Anterior cingulate cortex (tissue), 58 donors: ENCODE measurements at places on chromosomes 7 and 10.

DNA sequence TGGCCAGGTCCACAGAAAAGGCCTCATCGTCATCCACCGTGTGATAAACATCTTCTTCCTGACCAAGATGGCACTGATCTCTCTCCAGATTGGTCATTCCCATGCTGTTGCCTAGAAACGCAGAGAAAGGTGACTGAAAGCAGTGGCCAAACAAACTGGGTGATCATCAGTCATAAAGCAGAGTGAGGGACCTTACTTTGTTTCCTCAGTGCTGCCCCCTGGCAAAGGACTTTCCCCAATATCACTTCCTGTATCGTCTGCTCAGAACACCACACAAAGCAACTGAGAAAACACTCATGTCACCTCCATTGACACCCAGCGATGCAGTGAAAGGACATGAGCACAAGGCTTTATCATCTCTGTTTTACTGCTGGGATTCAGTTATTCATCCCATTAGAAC is 40.0 kb upstream of the TM9SF3 start:
- DNase-seq, result no peak

DNA sequence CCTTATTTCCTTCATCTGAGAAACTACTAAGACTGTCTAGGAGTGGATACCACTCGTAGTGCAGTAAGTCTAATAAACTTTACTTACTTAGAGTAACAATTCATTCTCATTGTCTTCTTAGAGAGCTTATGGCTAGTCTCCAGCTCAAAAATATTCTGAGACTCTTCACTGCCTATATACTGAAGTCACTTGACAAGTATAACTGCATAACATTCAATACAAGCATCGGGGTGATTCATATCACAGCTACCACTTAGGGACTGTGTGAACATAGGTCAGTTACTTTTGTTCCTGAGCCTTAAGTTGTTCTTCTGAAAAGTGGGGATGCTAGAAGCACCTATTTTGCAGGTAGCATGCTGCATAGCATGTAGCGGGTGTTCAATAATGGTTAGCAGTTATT is 111.0 kb downstream of the HTR7 start:
- DNase-seq, result no peak

DNA sequence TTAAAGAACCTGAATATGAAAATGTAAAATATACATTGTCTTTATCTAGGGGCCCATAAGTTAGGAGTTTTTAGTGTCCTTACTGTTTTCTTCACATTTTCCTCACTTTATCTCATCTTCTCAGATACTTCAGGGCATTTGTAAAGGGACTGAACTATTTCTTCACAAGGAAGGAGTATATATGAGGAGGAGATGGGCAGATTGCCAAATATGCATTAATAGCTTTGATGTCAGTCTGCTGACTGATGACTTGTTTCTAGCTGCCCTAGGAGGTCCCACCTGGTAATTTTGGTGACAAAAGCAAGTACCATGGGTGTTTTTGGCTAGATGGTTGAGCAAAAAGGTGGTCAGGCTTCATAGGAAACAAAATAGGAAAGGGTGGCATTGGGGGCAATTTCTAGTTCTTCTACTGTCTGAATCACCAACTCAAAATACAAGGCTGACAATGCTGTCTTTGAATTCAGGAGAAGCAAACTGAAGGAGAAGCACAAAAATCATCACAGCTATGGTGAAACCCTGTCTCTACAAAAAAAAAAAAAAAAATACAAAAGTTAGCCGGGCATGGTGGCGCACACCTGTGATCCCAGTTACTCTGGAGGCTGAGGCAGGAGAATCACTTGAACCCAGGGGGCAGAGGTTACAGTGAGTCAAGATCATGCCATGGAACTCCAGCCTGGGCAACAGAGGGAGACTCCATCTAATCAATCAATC is 10.4 kb upstream of the STRIP2 start:
- no peak for DNase-seq

- DNase-seq, result no peak
Measured at GRCh38 chr7:128849156-128849515, 13.5 kb upstream of the ATP6V1F start.

DNA sequence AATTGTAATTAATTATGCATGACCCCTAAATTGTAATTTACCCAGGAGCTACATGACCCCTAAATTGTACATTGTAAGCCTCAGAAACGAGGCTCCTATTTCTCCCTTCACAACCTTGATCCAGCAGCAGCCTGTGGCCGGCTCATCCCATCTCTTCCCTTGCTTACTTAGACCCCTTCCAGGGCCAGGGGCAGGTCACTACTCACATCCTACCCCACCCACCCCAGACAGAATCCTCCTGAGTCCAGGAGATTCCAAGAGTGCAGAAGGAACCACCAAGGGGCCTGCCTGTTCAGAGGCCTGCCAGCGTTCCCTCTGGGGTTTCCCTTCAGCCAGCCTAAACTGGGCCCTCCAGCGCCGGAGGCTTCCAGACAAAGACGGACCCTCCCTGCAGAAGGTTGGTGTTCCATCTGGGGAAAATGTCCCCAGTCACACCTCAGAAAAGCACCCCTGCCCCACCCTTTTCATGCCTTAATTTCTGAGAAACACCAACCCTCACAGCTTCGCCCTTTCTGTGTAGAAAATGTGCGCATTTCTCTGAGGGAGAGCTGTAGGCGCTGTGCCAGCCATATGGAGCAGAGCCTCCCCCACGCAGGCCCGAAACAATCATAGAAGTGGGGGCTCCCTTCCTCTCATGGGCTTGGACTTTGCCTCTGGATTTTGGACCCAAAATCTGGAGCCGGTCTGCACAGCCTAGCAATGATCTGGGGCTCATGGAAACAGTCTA is 19.2 kb downstream of the LEP start:
- no peak for DNase-seq

- DNase-seq, result no peak
Measured at GRCh38 chr10:58508316-58508715, 4.4 kb upstream of the BICC1 start.

DNA sequence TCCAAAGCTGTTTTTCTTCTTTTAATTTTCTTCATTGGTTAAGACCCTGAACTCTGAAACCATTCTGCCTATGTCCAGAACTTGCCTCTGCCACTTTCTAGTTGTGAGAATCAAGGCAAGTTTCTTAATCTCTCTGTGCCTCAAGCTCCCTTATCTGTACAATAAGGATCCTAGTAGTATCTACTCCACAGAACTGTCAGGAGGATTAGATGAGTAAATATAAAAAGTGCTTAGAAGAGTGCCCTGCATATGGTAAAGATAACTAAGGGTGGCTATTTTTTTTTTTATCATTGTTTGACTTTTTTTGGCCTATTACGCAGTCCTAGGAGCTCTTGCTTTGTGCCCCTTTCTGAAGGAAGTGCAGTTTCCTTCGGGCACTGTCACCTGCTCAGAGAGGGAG is 46.4 kb upstream of the RAPGEF5 start:
- DNase-seq, result no peak

GRCh38 chr10:770975-771374 is 81.5 kb upstream of the DIP2C start:
- DNase-seq, result no peak

DNA sequence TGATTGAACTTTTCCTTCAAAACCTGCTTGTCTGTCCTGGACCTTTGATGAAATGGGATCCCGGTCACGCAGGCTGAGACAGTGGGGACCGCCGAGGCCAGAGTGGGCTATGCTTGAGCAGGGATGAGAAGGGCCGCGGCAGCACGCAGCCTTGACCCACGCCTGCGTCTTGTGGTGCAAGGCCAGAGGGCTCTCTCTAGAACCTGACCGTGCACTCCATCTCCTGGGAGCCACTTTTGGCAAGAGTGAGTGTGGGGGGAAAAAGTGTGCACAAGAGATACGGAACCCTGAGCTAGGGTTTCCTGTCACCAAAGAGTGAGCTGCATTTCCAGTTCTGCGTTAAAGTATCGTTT is 42.4 kb downstream of the WIPI2 start:
- no peak for DNase-seq

DNA sequence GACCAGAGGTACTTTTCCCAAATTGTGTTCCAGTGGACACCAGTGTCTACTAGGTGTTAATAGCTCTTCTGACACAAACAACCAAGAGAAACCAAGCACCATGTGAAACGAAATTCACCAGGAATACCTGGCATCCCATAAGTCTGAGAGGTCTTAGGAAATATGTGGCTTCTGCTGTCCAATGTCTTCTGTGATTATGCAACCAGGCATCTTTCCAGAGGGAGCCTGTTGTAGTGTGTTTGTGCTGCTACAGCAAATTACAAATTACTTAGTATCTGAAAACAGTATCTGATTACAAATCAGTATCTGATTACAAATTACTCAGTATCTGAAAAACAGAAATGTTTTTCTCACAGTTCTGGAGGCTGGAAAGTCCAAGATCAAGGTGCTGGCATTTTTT is 133.6 kb upstream of the NPVF start:
- DNase-seq, result no peak

DNA sequence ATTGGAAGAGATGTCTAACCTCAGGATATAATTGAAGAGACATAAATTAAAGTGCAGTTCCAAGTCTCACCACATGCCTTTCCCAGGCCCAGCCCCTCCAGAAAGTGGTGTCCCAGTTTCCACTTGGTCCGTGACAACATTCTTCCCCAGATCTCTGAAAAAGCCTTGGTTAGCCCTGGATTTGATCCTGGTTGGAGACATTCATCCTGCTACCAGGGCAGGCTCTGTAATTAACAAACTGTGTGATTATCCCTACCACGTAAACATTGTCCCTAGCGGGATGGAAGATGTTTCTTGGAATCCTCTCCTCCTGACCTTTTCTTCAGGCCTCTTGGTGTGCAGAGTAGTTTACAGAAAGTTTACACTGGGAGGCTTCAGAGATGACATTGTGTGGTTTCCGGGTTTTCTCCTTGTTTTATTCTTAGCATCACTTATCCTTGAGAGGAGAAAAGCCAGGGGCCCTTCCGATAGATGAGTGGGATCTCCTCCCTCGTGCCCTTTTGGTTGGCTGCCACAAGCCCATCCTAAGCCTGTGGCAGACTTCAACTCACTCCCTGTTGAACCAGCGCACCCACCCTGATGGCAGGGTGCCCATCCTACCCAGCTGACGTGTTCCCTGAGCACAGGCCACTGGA is 83.8 kb downstream of the COL13A1 start:
- no peak for DNase-seq
